Activated CD8-positive, alpha-beta memory T cell treated with anti-CD3 and anti-CD28 coated beads, Interleukin-2, amount 10 ng/mL, durations not matched to agents 7 days and 5 days (primary cell): ENCODE measurements at places on chromosomes 7 and 10.

DNA sequence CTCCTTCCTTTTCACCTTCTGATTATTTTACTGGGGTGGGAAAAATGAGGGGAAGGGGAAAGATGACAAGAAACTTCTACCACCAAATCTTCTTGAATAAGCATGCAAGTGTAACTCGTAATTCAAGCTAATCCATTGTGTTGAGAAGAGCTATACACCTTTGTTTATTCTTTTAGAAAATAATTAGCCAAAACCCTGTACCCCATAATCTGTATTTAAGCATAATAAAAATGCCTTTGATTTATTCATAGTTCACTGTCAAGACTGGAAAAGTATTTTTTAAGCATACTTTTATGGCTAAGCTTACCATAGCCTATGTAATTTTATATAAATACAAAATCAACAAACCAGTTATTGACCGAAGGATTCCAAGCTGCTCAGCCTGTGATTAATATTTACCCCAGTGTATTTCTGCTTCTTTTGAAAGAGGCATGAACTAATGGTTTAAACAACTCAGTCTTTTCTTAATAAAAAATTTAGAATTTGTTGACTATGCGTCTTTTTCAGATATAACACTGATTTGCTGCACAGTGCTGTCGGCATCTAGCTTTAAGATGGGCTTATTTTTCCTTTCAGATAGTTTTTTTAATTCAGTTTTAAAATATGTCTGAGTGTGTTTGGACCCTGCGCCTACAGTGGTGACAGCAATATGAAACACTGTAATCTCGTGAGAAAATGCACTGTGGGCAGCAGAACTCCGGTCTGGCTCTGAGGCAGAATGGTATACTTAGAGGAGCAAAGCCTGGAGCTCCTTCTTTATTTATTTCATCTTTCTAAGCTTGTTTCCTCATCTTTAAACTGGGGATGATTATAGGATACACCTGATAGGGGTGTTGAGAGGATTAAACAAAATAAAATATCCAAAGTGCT lies 238.8 kb upstream of the LRGUK start:
- no peaks in the 10 kb centered on the region for H3K36me3 ChIP-seq
- no peaks in the 10 kb centered on the region for H3K4me1 ChIP-seq
- no peak overlapping the region for H3K4me3 ChIP-seq
- H3K27me3 ChIP-seq: no peaks in the 10 kb centered on the region
- DNase-seq: no peak
- H3K27ac ChIP-seq: no peak overlapping the region

DNA sequence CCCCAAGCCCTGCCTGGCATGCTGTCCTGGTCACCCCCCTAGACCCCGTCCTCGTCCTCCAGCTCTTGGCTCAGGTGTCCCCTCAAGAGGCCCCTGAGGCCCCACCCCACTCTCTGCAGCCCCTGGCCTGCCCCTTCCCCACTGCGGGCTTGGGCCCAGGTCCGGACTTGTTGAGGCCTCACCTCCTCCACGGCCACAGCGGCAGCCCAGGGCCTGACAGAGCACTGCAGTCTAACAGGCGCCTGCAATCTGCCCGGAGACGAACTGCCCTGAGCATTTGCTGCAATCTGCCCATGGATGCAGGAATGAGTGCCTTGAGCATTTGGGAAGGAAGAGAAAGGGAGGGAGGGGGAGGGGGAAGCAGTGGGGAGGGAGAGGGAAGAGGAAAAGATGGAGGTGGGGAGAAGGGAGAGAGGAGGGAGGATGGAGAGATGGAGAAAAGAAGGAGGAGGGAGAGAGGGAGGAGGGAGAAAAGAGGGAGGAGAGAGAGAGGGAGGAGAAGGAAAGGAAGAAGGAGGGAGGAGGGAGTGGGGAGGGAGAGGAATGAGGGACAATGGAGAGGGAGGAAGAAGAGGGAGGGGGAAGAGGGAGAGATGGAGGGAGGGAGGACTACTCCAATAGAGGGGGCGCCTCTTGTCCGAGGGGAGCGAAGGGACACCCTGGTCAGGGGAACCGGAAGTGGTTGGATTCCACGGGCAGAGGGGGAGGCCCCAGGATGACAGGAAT lies 73.9 kb downstream of the PDGFA start:
- H3K4me3 ChIP-seq: no peak overlapping the region
- no peaks in the 10 kb centered on the region for H3K27me3 ChIP-seq
- H3K4me1 ChIP-seq: peaks cover 2% of the 10 kb centered on the region
- H3K27ac ChIP-seq: no peak overlapping the region
- no peaks in the 10 kb centered on the region for H3K36me3 ChIP-seq
- no peak for DNase-seq

GRCh38 chr7:34662058-34662708 lies 4.2 kb downstream of the NPSR1 start:
- H3K27ac ChIP-seq: no peak overlapping the region
- H3K4me3 ChIP-seq: no peak overlapping the region
- H3K4me1 ChIP-seq: no peaks in the 10 kb centered on the region
- H3K27me3 ChIP-seq: no peaks in the 10 kb centered on the region
- no peaks in the 10 kb centered on the region for H3K36me3 ChIP-seq

GRCh38 chr10:50271564-50272250 lies 20.4 kb upstream of the ASAH2 start:
- H3K27ac ChIP-seq: no peak overlapping the region
- peaks cover 16% of the 10 kb centered on the region for H3K27me3 ChIP-seq
- no peaks in the 10 kb centered on the region for H3K36me3 ChIP-seq

- no peak overlapping the region for H3K4me3 ChIP-seq
- H3K4me1 ChIP-seq: peaks cover 14% of the 10 kb centered on the region
- H3K27ac ChIP-seq: no peak overlapping the region
- DNase-seq: peak; percentile 72
- H3K36me3 ChIP-seq: no peaks in the 10 kb centered on the region
These were observed 25.4 kb upstream of the PRXL2A start for GRCh38 chr10:80382989-80383388.

DNA sequence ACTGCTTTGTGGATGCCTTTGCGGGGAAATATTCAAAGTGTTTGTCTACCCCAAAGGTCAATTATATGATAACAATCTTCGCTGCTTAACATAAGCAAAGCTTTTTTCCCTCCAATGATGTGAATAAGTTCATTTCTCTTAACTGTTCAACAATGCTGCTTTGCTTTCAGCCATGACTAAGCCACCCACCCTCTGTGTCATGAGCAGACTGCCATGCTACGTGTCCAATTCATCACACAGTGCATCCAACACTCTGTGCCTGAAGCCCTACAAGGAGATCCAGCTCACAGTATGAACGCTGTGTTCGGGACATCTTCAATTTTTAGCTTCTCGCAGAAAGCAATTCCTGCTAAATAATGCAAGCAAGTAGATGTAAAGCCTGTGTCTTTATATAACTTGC lies 5.7 kb upstream of the TAS2R40 start:
- H3K27me3 ChIP-seq: peaks cover 15% of the 10 kb centered on the region
- no peak for DNase-seq
- no peak overlapping the region for H3K4me3 ChIP-seq
- H3K36me3 ChIP-seq: no peaks in the 10 kb centered on the region
- no peak overlapping the region for H3K27ac ChIP-seq
- H3K4me1 ChIP-seq: no peaks in the 10 kb centered on the region

- peak overlapping the region; percentile 42 for H3K4me3 ChIP-seq
- H3K27me3 ChIP-seq: no peaks in the 10 kb centered on the region
- H3K4me1 ChIP-seq: peaks cover 39% of the 10 kb centered on the region
- peaks cover 12% of the 10 kb centered on the region for H3K36me3 ChIP-seq
- no peak for DNase-seq
These were observed 56.2 kb downstream of the HK1 start for GRCh38 chr10:69334302-69335062.

DNA sequence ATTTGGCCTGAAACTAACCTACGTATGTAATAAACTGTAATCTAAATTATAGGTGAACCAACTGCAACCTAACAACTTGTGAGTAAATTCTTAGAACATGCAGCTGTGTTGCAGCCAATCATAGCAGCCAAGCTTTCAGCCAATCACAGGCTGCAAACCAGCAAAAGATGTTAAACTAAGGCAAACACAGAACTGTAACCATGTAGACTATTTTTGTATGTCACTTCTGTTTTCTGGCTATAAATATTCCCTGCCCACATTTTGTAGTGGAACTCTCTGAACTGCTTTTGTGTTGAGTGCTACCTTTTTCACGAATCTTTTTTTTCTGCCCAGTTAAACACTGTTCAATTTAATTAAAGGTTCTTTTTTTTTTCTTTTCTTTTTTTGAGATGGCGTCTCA lies 28.2 kb upstream of the ZPBP start:
- peaks cover 1% of the 10 kb centered on the region for H3K36me3 ChIP-seq
- H3K4me1 ChIP-seq: peaks cover 3% of the 10 kb centered on the region
- H3K27ac ChIP-seq: no peak overlapping the region
- H3K27me3 ChIP-seq: peaks cover 16% of the 10 kb centered on the region
- no peak overlapping the region for H3K4me3 ChIP-seq
- DNase-seq: no peak

DNA sequence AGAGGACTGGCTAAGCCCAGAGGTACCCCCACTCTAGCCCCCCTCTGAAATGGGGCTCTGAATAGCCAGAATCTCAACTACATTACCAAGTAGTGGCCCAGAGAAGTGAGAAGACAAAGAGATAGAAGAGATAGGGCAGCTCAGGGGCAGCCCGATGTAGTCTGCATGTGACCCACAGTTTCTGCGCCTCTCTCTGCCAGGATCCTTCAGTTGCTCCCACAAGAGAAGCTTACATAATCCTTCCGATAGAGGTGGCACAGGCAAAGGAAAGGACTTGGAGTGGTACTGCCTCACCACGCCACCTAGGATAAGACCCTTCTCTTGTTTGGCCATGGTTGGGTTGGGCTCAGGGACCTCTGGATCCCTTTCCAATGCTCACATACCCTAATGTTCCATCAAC lies 5.4 kb upstream of the PDE1C start:
- no peaks in the 10 kb centered on the region for H3K36me3 ChIP-seq
- DNase-seq: no peak
- no peaks in the 10 kb centered on the region for H3K4me1 ChIP-seq
- no peak overlapping the region for H3K27ac ChIP-seq
- no peak overlapping the region for H3K4me3 ChIP-seq

DNA sequence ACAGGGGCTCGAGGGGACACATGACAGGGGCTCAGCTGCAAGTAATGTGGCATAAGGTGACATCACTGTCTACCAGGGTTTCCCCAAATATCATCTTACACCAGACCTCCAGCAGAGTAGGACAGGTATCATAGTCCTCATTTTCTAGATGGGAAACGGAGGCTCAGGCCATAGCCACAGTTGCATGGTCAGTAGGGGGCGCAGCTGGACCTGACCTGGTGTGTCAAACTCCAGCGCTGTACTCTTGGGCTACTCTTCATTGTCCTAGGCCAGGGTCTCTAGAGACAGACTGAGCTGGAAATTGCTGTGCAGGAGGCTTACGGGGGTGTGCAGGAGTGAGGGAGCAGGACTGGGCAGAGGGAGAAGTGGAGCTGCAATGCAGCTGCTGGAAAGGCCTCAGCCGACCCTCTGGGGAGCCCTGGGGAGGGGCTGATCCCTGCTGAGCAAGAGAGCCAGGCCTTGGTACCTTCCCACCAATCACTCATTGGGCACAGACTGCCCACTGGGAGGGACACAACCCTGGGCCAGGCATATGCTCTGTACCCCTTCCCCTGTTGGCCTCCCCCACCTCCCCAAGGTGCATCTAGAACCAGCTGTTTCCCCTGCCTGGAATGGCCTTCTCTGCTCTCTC lies 89.9 kb downstream of the CDH23 start:
- H3K4me1 ChIP-seq: no peaks in the 10 kb centered on the region
- no peak overlapping the region for H3K4me3 ChIP-seq
- peaks cover 2% of the 10 kb centered on the region for H3K36me3 ChIP-seq
- DNase-seq: peak; percentile 51

DNA sequence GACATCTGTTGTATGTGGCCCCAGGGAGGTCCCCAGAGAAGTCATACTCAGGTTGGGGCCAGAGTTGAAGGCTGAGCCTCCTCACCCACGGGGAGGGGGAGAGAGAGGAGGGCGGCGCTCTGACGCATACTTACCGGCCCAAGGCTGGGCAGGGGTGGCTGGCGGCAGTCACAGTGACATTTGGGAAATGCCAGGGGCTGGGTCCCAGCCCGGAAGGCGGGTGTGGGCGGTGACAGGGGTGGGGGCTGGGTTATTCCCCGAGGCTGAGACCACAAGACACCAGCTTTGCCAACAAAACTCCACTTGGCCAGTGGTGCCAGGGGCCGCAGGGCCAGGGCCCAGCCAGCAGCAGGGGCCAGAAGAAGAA lies 41.1 kb downstream of the RASGEF1A start:
- DNase-seq: peak; percentile 42
- H3K27me3 ChIP-seq: peaks cover 16% of the 10 kb centered on the region
- peaks cover 1% of the 10 kb centered on the region for H3K36me3 ChIP-seq
- H3K4me1 ChIP-seq: peaks cover 49% of the 10 kb centered on the region
- no peak overlapping the region for H3K27ac ChIP-seq
- H3K4me3 ChIP-seq: no peak overlapping the region

DNA sequence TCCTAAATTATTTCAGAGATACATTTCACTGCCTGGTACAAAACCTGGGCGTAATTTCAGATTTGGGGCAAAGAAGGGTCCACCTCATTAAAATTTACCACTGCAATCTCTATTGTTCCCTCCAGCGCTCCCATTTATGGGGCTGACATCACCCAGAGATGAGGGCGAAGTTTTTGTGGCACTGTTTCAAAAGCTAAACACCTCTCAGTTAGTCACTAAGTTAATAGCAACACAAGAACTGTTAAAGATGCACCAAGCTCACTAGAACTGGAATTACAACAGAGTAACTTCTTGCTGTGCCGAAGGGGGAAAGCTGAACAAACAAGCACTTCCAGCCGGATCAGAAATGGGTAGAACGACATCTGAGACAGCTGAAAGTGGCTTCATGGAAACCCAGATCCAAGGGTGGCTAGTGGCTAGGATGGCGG lies 179.4 kb downstream of the GATA3 start:
- peaks cover 41% of the 10 kb centered on the region for H3K4me1 ChIP-seq
- no peak overlapping the region for H3K4me3 ChIP-seq
- no peaks in the 10 kb centered on the region for H3K27me3 ChIP-seq
- no peak overlapping the region for H3K27ac ChIP-seq
- H3K36me3 ChIP-seq: peaks cover 7% of the 10 kb centered on the region

DNA sequence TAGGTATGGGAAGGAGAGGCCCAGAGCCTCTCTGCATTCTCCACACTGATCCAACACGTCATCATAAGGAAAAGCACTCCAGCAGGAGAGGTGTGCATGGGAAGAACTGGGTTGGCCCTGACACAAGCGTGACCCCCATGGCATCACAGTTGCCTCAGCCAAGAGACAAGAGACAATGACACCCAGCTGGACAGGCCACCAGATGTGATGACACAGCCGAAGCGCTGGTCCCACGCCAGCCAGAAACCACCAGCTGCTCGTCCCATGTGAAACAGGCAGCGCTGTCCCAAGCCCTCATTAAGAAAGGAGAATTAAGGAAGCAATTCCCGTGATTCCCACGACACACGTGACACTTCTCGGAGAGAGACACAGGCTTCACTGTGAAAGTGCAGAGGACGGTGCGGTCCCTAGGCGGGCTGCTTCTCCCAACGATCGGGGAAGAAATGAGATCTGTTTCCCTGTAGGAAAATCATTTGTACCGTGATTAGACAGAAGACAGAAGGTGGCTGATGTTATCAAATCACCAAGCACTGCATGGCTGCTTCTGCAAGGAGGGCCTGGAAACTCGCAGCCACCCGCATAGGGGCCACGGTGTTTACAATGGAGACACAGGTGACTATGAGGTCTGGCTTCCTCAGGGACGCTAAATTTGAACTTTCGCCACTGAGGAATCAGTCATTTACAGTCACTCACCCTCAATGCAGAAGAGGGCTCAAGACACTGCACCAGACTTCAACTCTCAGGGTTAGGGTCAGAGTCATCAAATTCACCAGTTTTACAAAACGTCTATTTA lies 74.5 kb downstream of the DIP2C start:
- H3K27me3 ChIP-seq: peaks cover 6% of the 10 kb centered on the region
- no peaks in the 10 kb centered on the region for H3K4me1 ChIP-seq
- H3K36me3 ChIP-seq: no peaks in the 10 kb centered on the region
- no peak overlapping the region for H3K27ac ChIP-seq
- no peak overlapping the region for H3K4me3 ChIP-seq

GRCh38 chr10:124961248-124961570 lies 19.3 kb downstream of the ZRANB1 start:
- DNase-seq: no peak
- peaks cover 21% of the 10 kb centered on the region for H3K4me1 ChIP-seq
- no peak overlapping the region for H3K4me3 ChIP-seq
- H3K27me3 ChIP-seq: no peaks in the 10 kb centered on the region
- H3K36me3 ChIP-seq: peaks cover 1% of the 10 kb centered on the region
